Testis (tissue), 5 donors: ENCODE measurements at places on chromosomes 7 and 10. TPM values are rescaled to one million over a fixed set of nuclear protein-coding genes. Genes with fewer than 3 reads are reported as not detected.
A peak's percentile ranks its signal among the peaks of the same experiment; 100 is the strongest.

The GPR15LG gene
- not detected for polyA plus RNA-seq

The PLEKHS1 gene
- 2.2 TPM for polyA plus RNA-seq

The ASB10 gene
- polyA plus RNA-seq = 0.18 TPM

The HHEX gene
- polyA plus RNA-seq = 5.6 TPM

The SUN1 gene
- polyA plus RNA-seq = 173 TPM

The CPXM2 gene
- 40.0 TPM for polyA plus RNA-seq

- peak; percentile 15 for DNase-seq
Measured at GRCh38 chr7:150942001-150942590, 36.0 kb downstream of the KCNH2 start.

DNA sequence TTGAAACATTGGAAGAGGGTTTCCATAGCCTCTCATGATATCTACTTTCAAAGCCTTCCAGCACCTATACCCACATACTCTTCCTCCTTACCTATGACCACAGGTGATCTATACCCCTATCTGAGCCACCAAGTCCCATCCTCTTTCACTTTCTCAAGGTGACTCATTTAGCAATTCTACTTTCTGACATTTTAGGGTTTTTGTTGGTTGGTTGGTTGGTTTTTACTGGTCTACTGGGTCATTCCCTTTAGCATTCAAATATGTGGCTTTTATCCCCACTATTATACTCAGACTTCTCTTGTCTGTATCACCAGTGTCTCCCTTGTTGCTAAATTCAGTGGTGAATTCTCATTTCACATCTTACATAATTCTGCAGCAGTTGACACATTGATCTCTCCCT, 130.4 kb upstream of the STEAP4 start:
- no peak for DNase-seq

DNA sequence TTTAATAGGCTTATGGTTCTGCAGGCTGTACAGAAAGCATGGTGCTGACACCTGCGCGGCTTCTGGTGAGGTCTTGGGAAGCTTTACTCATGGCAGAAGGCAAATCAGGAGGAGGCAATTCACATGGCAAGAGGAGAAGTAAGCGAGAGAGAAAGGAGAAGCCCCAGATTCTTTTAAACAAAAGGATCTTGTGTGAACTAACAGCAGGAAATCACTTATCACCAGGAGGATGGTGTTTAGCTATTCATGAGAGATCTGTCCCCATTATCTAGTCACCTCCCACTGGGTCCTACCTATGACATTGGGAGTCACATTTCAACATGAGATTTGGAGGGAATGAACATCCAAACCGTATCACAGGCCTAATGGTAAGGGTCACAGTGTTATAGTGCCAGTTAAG, 678.0 kb upstream of the KCND2 start:
- DNase-seq = no peak

DNA sequence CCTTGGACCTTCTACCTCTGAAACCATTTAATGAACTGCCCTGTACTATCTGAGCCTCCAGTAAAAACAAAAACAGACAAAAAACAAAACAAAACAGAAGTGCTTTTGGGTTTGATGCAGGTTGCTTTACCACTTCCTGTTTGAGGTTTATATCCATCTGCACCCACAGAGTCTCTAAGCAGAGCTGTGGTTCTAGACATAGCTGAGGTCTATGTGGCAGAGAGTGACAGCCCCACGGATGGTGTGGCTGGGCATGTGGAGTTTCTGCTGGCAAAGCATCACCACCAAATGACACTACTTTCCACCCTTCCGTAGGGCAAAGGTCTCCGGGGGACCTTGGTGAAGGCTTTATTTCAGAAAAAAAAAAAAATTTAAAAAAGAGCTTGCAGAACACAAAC, 754.2 kb downstream of the GRID1 start:
- DNase-seq = no peak

GRCh38 chr10:112802411-112803022, 147.5 kb upstream of the TCF7L2 start:
- DNase-seq = no peak
